T-cell (primary cell): ENCODE measurements at places on chromosomes 5 and 9. TPM values are rescaled to one million over a fixed set of nuclear protein-coding genes. Genes with fewer than 3 reads are reported as not detected.

The TIFAB gene
- total RNA-seq = not detected

The PCDHA5 gene
- not detected for total RNA-seq

DNA sequence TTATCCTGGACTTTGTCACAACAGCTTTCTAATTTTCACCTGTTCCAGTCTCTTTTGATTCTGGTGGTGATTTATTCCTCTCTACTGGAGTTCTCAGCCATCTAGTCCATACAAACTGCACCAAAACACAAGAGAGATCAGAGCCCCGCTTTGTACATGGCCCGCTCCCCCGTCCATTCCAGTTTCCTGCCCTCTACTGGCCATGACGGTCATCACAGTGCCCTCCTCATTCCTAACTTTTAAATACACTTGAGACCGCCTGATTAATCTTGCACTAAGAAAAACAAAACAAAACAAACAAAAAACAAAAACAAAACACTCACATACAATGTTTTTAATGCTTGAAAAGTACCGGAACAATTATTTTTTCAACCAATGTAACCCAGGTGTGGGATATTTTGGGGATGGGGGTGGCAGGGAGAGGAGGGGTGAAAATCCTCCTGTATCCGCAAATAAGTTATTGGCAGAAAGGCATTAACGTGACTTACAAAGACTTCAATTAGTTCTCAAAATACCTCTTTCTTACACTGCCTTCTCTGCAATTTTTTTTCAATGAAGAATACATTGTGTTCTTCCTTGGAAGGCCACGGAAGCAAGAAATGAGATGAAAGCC is 84.8 kb upstream of the PAM start:
- no peak for DNase-seq

- DNase-seq = no peak
These were observed 63.5 kb upstream of the PHYKPL start for GRCh38 chr5:178296066-178296465.

- DNase-seq = no peak
These were observed 522.9 kb upstream of the DAB2 start for GRCh38 chr5:39947657-39948056.

DNA sequence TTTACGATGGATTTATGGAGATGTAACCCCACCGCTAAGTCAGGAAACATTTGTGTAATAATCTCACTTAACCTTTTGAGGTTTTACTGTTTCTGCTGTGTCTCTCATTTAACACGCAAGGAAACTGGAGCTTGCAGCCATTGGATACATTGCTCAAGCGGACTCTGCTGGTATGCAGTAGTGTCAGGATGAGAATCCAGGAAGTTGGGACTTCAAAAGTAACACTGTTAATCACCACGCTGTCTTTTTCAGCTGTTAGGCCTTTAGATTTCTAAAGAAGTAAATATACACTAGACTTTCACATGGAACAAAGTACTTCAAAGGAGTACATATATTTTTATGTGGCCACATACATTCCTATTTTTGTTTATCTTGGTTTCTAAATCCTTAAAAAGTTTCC is 114.7 kb downstream of the LPAR1 start:
- DNase-seq = no peak
